ENCODE measurements at places on chromosomes 2 and 18. TPM values are rescaled to one million over a fixed set of nuclear protein-coding genes. Genes with fewer than 3 reads are reported as not detected.

SH2D6 gene
- total RNA-seq, result not detected

UGT1A6 gene
- not detected for total RNA-seq

NCK2 gene
- 54.5 TPM for total RNA-seq

CPO gene
- not detected for total RNA-seq

ANKRD62 gene
- not detected for total RNA-seq

DUSP2 gene
- total RNA-seq, result 1.0 TPM

CCDC102B gene
- total RNA-seq, result 0.34 TPM

NEURL3 gene
- total RNA-seq, result under 0.01 TPM

RBM44 gene
- 0.36 TPM for total RNA-seq

UNC80 gene
- 0.77 TPM for total RNA-seq

ACADL gene
- not detected for total RNA-seq

ATL2 gene
- total RNA-seq, result 55.6 TPM

NOSTRIN gene
- not detected for total RNA-seq

MOGAT1 gene
- total RNA-seq, result not detected

CLEC4F gene
- not detected for total RNA-seq

REEP1 gene
- 0.34 TPM for total RNA-seq

PROKR1 gene
- total RNA-seq, result not detected

G6PC2 gene
- not detected for total RNA-seq

HK2 gene
- total RNA-seq, result 17.1 TPM

IL1R2 gene
- total RNA-seq, result 1.1 TPM

FAM237A gene
- total RNA-seq, result not detected

PDCD1 gene
- total RNA-seq, result not detected

FNDC4 gene
- total RNA-seq, result 0.93 TPM

EFHD1 gene
- 2.9 TPM for total RNA-seq

MTLN gene
- total RNA-seq, result 32.4 TPM

CXCR4 gene
- not detected for total RNA-seq

APCDD1 gene
- 3.7 TPM for total RNA-seq

UGT1A5 gene
- not detected for total RNA-seq

CYP1B1 gene
- 27.6 TPM for total RNA-seq

RGPD6 gene
- total RNA-seq, result 13.4 TPM

ARHGAP28 gene
- total RNA-seq, result 1.5 TPM

FBLN7 gene
- total RNA-seq, result 1.00 TPM

LCT gene
- total RNA-seq, result not detected

RUFY4 gene
- total RNA-seq, result not detected

CDH2 gene
- total RNA-seq, result 12.5 TPM

NT5DC4 gene
- total RNA-seq, result not detected

Data from melanocyte of skin (primary cell).